Urinary bladder (tissue), 4 donors: ENCODE measurements at places on chromosomes 5 and 9.

- no peak for DNase-seq
These were observed 579 bp downstream of the ADAMTS16 start for GRCh38 chr5:5140479-5141338.

GRCh38 chr9:126549246-126550006 lies 64.3 kb upstream of the LMX1B start:
- DNase-seq = no peak

GRCh38 chr9:23686896-23687295 lies 139.1 kb downstream of the ELAVL2 start:
- DNase-seq = no peak

GRCh38 chr5:88669371-88670050 lies 213.5 kb downstream of the MEF2C start:
- no peak for DNase-seq

DNA sequence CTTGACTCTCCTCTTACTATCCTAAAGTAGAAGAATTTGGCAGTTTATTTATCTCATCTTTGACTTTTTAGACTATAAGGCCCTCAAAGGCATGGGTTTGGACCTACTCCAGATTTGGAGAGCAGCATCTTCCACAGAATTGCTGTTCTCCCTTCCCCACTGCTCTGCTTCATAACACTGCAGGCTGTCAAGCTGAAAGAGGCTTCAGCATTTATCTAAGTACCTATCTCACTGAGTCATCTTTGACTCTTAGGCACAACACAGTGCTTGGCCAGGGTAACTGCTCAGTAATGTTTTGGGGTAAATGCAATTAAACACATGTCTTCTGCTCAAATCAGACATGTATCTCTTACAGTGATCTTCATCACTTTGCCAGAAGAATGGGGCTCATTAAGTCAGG lies 60.6 kb downstream of the GRIN3A start:
- no peak for DNase-seq

DNA sequence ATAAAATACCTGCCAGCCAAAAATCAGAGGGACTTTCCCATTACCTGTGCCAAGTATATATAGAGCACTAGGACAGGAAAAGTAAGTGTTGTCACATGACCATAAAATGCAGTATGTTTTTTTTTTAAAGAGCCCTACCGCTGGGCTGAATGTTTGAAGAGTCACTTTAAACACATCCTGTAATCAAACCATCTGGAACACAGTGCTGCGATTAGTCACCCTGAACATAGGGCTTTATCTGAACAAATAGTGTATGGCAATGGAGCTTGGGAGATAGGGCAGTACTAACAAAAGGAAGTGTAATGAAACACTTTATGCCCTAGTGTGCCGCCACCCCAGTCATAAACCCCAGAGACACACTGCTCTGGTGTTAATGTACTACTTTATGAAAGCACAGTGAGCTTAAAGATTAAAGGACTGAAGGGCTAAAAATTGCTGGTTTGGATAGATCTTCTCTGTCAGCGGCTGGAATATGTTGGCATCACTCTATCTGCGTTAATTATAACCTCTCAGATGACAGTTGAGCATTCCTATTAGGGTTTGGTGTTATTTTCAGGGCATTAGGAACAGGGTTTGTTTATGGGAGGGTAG lies 90.4 kb downstream of the ZNF608 start:
- DNase-seq = no peak
